ENCODE measurements at places on chromosomes 7 and 10.

DNA sequence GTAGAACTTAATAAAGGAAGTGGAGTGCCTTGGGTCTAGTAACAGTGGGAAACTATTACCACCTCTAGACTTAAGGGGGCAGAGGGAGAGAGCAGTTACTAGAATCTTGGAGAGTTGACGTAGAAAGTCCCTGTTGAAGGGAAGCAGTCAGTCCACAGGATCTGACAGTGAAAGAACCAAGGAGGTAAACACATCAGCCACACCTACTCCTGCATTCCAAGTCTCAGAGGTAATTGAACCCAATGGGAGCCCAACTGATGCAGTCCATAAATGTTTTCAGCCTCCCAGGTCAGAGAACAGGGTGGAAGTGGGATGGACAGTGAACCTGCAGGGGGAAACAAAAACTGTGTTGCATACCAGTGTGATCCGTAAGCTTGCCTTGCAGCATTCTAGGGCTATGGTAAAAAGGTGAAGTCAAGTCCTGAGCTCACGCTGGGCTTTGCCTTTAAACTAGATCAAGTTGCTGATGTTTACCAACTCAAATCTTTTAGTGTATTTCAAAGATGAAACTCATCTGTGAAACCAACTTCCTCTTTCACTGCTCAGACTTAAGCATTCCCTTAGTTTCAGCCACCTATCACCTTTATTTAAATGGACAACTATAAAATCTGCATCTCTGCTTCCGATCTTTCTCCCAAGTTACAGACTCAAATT is 57.2 kb downstream of the SLC16A12 start:
- DNase-seq = no peak

DNA sequence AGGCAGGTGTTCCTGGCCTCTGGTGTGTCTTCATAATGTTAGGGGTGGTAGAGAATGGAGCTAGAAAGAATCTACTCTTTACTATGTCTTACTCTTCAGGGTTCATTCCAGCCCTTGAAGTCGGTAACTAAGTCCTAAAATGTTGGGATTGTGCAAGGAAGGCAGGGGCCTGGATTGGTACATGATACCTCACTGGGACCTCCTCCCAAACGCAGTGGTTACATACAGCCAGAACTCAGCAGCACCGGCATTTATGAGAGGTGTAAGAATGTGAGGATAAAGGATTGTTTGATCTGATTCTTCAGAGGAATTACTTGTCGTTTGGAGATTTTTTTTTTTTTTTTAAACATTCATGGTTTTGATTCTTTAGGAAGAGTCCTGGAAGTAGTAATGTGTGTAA is 6.9 kb downstream of the COMTD1 start:
- DNase-seq = no peak

- DNase-seq = no peak
These were observed 111.3 kb upstream of the KCTD7 start for GRCh38 chr7:66517212-66517909.

GRCh38 chr7:94654783-94655125 is 1.2 kb downstream of the SGCE start:
- DNase-seq = no peak

- no peak for DNase-seq
These were observed 1216.4 kb downstream of the CNTNAP2 start for GRCh38 chr7:147332988-147333387.

GRCh38 chr7:137606061-137606674 is 240.6 kb downstream of the DGKI start:
- peak; percentile 34 for DNase-seq

- DNase-seq = no peak
These were observed 15.9 kb downstream of the RP9 start for GRCh38 chr7:33093266-33093665.

GRCh38 chr7:46927131-46927810 is 654.6 kb downstream of the TNS3 start:
- no peak for DNase-seq

GRCh38 chr7:68321076-68321639 is 1277.1 kb upstream of the AUTS2 start:
- no peak for DNase-seq

DNA sequence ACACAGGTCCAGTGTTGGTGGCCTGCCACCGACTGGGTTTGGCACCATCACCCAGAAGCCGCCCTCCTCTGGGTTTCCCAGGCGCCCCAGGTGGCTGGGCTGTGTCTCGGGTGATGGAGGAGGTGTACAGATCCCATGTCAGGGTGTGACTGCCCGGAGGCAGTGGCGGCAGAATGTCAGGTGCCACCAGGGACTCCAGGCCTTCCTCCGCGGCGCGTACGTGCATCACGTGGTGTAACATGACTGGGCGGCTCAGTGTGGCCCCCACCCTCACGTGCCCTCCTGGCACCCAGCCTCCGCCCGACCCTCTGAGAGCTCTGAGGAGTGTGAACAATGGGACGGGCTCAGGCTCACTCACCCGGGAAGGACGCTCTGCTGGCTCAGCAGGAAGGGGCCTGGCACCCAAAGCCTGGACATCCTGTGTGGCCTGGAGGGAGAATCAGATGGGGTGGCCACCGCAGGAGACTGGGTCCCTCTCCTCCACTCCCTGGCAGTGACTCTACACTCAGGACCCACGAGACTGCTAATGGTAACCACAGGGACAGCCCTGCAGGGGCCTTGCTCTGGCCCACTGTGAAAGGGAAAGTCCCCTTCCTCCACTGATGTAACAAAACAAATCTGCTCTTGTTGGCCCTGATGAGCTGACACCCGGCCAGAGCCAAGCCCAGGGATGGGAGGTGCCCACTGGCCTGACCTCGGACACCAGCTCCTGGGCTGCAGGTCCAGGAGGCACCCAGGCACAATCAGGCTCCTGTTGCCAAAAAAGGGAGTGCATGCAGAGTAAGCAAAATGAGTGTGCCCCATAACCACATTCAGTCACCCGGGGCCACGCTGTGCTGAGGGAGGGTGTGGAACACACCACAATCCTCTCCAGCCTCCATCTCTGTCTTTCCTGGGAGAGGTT is 164.8 kb downstream of the PRKAG2 start:
- DNase-seq = no peak

DNA sequence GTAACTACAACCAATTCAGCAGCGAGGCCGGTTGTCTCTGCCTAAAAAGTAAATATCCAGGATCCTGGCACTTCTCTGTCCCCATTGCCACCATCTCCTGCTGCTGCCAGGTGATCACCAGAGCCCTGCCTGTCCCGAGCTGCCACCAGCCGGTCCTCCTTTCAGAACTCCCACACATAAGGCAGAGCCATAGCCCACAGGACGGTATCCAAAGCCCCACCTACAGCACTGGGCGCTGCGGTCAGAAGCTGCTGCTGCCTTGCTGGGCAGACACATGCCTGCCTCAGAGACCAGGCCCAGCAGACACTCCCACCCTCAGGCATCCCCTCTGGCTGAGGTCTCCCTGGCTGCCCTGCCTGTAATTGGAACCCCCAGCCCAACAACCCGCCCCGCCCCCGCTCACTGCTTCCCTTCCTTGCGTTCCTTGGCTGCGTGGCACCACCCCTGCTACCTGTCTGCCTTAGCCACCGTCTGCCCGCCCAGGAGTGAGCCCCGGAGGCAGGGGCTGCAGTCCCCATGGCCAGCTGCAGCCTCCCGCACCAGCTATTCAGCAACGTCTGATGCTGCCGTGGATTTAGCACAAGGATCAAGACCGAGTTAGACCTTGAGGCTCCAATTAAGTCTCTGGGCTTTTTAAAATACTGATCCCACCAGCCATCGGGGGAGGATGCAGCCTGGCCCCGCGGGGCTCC is 100.7 kb downstream of the CYTH3 start:
- DNase-seq = no peak

GRCh38 chr7:29629507-29629906 is 65.9 kb downstream of the PRR15 start:
- DNase-seq = no peak

DNA sequence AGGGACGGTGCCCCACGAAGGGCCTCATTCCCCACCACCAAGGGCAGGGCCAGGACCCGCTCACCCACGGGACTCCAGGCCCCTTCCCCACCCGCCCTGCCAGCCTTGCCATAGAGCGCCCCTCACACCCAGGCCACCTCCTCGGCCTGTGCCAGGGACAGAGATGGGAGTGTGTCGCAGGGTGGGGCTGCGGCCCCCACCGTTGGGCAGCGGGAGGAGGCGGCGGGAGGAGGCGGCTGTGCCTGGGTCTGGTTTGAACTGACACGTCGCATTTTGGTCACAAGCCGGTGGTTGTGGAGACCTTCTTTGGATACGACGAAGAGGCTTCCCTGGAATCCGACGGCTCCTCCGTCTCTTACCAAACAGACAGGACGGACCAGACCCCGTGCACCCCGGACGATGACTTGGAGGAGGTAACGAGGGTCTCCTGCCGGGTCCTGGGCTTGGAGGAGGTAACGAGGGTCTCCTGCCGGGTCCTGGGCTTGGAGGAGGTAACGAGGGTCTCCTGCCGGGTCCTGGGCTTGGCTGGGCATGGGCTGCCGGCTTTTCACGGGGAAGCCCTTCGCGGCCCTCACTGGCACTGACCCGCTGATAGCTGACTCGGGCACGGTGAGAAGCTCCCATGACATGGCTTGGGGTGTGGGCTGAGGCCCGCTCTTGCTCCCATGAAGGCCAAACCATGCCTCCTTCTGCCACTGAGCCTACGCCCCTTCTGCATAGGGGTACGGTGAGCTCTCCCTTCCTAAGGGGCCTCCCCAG is 46.4 kb upstream of the DPYSL4 start:
- DNase-seq = no peak

DNA sequence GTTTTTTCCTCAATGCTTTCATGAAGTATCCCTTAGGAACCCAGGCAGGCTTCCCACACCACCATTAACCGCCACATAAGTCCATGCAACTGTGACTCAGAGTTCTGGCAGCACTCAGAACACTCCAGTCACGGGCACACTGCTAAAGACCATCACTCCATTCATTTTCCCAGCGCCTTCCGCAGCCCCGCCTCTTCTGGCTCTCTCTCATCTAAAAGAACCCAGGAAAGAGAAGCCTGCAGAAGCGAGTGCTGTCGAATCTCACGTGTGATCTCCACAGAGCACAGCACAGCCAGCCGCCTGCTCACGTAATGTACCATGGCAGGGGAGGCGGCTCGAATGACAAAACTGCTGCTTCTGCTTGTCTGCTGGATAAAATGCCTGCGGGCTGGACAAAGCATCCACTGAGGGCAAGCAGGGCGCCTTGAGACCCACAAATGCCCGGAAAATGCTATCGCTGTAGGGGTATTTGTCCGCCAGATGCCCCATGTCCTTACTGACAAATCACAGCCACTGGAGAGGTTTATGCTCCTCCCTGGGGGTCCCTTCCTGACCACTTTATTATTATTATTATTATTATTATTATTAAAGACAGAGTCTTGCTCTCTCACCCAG is 1.8 kb downstream of the PSMG3 start:
- no peak for DNase-seq

- no peak for DNase-seq
These were observed 92.4 kb upstream of the TMEM72 start for GRCh38 chr10:44818701-44819127.

DNA sequence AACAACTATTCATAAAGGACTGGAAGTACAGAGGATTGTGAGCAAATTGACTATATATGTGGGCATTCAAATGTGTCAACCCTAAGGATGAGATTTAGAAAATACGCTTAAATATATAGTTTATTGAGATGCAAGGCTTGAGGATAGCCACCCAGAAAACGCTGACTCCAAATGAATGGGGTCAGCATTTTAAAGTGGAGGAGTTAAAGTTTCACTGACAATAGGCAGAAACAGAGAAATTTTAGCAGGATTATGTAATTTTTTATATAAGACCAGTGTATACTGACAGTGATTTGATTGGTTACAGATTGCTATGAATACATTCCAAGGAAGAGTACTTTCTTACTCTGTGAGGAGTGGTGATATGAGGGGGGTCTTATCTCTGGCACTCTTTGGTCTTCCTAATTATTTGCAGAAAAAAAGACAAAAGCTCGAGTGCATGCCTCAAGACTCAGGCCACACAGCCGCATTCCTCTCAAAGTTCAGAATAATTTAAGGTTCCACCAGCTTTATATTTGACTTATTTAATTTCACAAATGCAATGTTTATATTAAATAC is 38.6 kb upstream of the ARL4A start:
- no peak for DNase-seq

GRCh38 chr10:104445359-104445758 is 91.7 kb downstream of the CFAP58 start:
- no peak for DNase-seq

- no peak for DNase-seq
These were observed 285.6 kb downstream of the HGF start for GRCh38 chr7:81484261-81484660.

DNA sequence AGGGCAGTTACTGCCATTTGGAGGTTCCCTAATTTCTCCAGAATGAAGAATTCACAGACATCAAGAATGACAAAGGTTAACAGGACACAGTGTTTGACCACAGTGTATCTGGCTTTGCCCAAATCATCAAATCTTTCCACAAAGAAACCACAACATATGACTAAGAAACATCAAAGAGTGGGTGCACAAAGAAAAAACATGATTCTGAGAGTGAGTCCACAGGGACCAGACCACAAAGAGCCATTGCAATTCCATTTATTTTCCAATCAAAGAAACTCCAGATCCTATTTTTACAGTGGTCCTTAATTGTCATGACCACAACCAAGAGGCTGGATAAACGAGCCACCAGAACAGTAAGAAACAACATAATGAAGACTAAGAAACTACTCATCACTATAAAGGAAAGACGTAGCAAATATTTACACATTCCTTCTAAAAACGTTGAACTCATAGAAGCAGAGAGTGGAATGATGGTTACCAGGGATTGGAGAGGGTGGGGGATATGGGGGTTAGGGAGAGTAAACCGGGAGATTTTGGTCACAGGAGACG is 286.5 kb downstream of the DOCK4 start:
- DNase-seq = no peak

GRCh38 chr7:47181746-47182361 is 400.1 kb downstream of the TNS3 start:
- DNase-seq = no peak

DNA sequence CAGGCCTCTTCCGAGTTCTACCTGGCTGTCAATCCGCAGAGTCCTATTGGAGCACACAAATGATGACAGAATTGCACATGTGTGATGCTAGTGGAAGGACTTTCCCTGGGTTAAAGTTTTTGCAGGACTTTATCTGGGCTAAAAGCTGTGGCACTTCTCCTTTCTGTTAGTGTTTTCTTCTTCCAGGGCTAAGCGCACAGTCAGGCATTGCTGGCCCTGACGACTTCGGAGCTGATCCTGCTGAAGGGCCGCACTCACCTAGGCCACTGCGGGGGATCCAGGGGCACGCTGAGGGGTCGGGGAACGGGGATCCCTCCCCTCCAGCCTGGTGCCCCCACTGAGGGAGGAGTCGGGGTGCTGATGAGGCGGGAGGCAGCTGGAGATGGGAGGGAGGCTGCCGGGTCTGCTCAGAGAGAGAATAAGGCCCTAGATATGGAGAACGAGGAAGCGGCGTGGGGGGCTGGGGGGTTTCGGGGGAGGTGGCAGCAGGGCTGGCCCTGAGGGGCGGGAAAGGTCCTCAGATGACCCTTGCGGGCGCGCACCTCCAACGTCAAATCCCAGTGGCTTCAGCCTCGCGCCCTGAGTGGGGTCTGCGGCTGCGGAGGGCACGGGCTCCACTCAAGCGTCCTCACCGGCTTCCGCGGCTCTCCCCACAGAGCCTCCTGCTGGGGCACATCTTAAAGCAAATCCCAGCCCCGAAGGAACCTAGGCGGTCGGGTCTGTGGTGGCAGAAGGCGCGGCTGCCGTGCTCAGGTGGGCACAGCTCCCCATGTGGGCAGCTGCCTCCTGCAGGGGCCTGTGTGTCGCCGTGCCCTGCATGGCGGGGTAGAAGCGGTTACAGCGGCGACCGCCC is 30.9 kb downstream of the AGR3 start:
- DNase-seq = no peak

GRCh38 chr7:23712368-23713284 is 2.6 kb downstream of the STK31 start:
- peak; percentile 39 for DNase-seq

GRCh38 chr10:48453451-48454301 is 147.2 kb downstream of the MAPK8 start:
- no peak for DNase-seq

All from activated CD4-positive, alpha-beta T cell treated with anti-CD3 and anti-CD28 coated beads, Interleukin-2, amount 50 U/mL, for 16 hours (primary cell).